CD4-positive, alpha-beta T cell (primary cell): ENCODE measurements at places on chromosomes 2 and 18. TPM values are rescaled to one million over a fixed set of nuclear protein-coding genes. Genes with fewer than 3 reads are reported as not detected.

The BIN1 gene
- total RNA-seq: 98.8 TPM

The CDCA7 gene
- 1.6 TPM for total RNA-seq

- no peaks in the 10 kb centered on the region for H3K27me3 ChIP-seq
- peaks cover 2% of the 10 kb centered on the region for H3K4me1 ChIP-seq
- no peak overlapping the region for H3K27ac ChIP-seq
- peaks cover 15% of the 10 kb centered on the region for H3K36me3 ChIP-seq
- H3K4me3 ChIP-seq: no peak overlapping the region
These were observed 41.9 kb downstream of the BABAM2 start for GRCh38 chr2:27932396-27932795.

- H3K36me3 ChIP-seq: no peaks in the 10 kb centered on the region
- H3K4me1 ChIP-seq: peaks cover 11% of the 10 kb centered on the region
- peaks cover 84% of the 10 kb centered on the region for H3K27me3 ChIP-seq
- DNase-seq: no peak
These were observed 1.8 kb upstream of the HOXD4 start for GRCh38 chr2:176149481-176149938.

The NYAP2 gene
- not detected for total RNA-seq

GRCh38 chr2:119679526-119679837 lies 481 bp downstream of the TMEM177 start:
- H3K4me3 ChIP-seq: peak overlapping the region; percentile 97
- H3K36me3 ChIP-seq: peaks cover 19% of the 10 kb centered on the region
- peak overlapping the region; percentile 67 for H3K27ac ChIP-seq
- H3K4me1 ChIP-seq: peaks cover 27% of the 10 kb centered on the region
- DNase-seq: no peak

DNA sequence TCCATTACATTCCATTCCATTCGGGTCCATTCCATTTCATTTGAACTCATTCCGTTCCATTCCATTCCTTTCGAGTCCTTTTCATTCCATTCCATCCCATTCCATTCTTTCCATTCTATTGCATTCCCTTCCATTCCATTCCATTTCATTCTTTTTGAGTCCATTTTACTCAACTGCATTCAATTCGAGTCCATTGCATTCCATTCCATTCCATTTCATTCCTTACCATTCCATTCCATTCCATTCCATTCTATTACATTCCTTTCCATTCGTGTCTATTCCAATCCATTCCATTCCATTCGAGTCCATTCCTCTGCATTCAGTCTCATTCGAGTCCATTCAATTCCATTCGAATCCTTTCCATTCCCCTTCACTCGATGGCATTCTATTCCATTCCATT lies 1128.8 kb downstream of the RPIA start:
- H3K36me3 ChIP-seq: no peaks in the 10 kb centered on the region
- DNase-seq: no peak
- H3K4me3 ChIP-seq: no peak overlapping the region
- no peak overlapping the region for H3K27ac ChIP-seq

DNA sequence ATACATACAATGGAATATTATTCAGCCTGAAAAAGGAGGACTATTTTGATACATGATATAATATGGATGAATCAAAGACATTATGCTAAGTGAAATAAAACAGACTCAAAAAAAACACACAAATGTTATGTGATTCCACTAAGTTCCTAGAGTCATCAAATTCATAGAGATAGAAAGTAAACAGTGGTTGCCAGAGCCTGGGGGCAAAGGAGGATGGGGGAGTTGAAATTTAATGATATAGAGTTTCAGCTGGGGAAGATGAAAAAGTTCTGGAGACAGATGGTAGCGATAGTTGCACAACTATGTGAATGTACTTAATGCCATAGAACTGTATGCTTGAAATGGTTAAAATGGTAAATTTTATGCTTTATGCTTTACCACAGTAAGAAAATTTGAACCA lies 119.7 kb downstream of the METTL4 start:
- no peaks in the 10 kb centered on the region for H3K36me3 ChIP-seq
- H3K4me1 ChIP-seq: no peaks in the 10 kb centered on the region
- no peak overlapping the region for H3K4me3 ChIP-seq
- H3K27me3 ChIP-seq: no peaks in the 10 kb centered on the region
- no peak overlapping the region for H3K27ac ChIP-seq
- DNase-seq: no peak

DNA sequence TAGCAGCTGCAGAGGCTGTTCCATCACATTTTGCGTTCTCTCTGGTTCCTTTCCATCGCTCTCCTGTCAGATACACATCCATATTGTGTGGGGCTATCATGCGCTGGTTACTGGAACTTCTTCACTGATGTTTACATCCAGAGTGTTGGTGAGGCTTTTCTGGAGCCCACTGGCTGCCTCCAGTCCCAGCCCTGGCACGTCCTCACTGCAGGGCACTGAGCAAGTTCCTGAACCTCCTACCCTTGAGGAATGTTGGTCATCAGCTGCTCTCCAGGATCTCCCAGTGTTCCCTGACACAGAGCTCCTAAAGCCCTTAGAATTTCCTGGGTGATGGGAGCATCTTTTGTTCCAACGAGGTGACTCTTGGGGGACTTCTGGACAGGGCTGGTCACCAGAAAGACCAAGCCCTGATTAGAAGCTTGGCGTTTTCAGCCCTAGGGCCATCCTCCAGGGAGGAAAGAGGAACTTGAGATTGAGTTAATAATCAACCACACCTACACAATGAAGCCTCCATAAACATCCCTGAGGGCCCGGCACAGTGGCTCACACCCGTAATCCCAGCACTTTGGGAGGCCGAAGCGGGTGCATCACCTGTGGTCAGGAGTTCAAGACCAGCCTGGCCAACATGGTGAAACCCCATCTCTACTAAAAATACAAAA lies 81.3 kb downstream of the TFCP2L1 start:
- no peaks in the 10 kb centered on the region for H3K4me1 ChIP-seq
- no peak overlapping the region for H3K4me3 ChIP-seq
- H3K36me3 ChIP-seq: no peaks in the 10 kb centered on the region
- DNase-seq: no peak
- no peak overlapping the region for H3K27ac ChIP-seq
- H3K27me3 ChIP-seq: no peaks in the 10 kb centered on the region

DNA sequence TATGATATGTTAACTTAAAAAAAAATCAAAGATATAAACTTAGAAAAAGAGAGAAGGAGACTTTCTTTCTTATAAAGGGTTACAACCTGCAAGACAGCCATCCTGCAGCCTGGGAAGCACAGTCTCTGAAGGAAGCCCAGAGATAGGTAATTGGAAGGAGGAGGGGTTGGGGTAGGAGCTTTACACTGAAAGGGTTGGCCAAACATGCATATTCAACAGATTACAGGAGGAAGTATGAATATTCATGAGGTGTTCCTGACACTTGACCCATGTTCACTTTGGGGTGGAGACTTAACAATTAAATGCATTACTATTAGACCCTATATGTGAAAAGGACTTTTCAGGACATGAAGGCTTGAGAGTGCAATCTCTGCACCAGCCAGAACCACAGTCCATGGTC lies 71.7 kb upstream of the CDH2 start:
- DNase-seq: no peak
- H3K4me3 ChIP-seq: no peak overlapping the region
- no peaks in the 10 kb centered on the region for H3K27me3 ChIP-seq
- H3K4me1 ChIP-seq: no peaks in the 10 kb centered on the region
- no peak overlapping the region for H3K27ac ChIP-seq

GRCh38 chr2:132463719-132464118 lies 47.1 kb downstream of the GPR39 start:
- H3K4me3 ChIP-seq: no peak overlapping the region
- DNase-seq: no peak
- H3K27ac ChIP-seq: no peak overlapping the region
- no peaks in the 10 kb centered on the region for H3K4me1 ChIP-seq

- no peak for DNase-seq
- no peaks in the 10 kb centered on the region for H3K27me3 ChIP-seq
- H3K36me3 ChIP-seq: no peaks in the 10 kb centered on the region
- no peaks in the 10 kb centered on the region for H3K4me1 ChIP-seq
- no peak overlapping the region for H3K27ac ChIP-seq
- H3K4me3 ChIP-seq: no peak overlapping the region
These were observed 354.4 kb upstream of the CDH19 start for GRCh38 chr18:66958309-66958708.

- peaks cover 19% of the 10 kb centered on the region for H3K27me3 ChIP-seq
- no peak for DNase-seq
- no peak within 1 kb of the TSS for H3K27ac ChIP-seq
- no peak within 1 kb of the TSS for H3K4me3 ChIP-seq
These were observed at the start of gene DSC3 for GRCh38 chr18:31042406-31043181. Gene DSC3 (minus strand): TSS chr18:31042742. CDS start chr18:31042660, 82 bp downstream.

DNA sequence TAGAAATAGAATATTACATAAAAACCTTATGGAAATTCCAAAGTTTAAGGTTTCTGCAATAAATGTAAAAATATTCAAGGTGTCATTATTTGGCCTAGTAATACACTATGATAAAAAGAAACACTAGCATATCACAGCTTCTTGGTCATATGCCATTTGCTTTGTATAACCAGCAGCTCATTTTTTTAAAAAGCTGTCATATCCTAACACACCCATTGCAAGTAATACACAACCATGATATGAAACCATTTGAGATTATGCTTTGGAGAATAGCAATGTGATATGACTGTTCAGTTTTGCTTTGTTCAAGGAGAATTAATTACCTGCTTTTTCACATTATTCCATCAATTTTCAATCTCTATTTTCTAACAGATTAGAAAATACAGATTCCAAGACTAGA lies 149.0 kb downstream of the IKZF2 start:
- no peaks in the 10 kb centered on the region for H3K4me1 ChIP-seq
- H3K27me3 ChIP-seq: no peaks in the 10 kb centered on the region
- H3K4me3 ChIP-seq: no peak overlapping the region
- no peak overlapping the region for H3K27ac ChIP-seq
- no peak for DNase-seq

GRCh38 chr2:234444893-234445292 lies 52.0 kb downstream of the ARL4C start:
- DNase-seq: no peak
- peaks cover 72% of the 10 kb centered on the region for H3K4me1 ChIP-seq
- H3K27me3 ChIP-seq: no peaks in the 10 kb centered on the region
- H3K27ac ChIP-seq: peak overlapping the region; percentile 61
- peaks cover 2% of the 10 kb centered on the region for H3K36me3 ChIP-seq

- no peaks in the 10 kb centered on the region for H3K36me3 ChIP-seq
- H3K4me3 ChIP-seq: no peak overlapping the region
- peaks cover 11% of the 10 kb centered on the region for H3K27me3 ChIP-seq
- no peak for DNase-seq
These were observed 2.1 kb downstream of the RRM2 start for GRCh38 chr2:10124538-10125045.

DNA sequence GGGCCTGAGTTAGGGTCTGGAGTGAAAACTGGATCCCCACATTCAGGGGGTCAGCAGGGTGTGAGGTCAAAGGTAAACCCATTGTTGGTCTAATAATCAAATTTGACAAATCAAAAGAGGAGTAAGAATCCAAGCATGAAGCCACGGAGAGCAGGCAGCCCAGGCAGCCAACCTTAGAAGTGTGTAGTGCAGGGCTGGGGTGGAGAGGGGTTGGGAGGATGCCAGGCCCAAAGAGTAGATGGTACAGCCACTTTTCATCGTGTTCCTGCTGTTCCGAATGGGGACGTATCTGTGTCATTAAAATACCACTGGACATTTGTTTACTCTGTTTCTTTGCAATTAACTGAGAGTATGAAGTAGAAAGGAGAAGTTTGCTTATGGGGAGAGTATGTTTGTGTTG lies 16.5 kb upstream of the SPTBN1 start:
- no peaks in the 10 kb centered on the region for H3K36me3 ChIP-seq
- DNase-seq: no peak
- H3K4me1 ChIP-seq: no peaks in the 10 kb centered on the region
- no peak overlapping the region for H3K27ac ChIP-seq

GRCh38 chr2:105950521-105951383 lies 206.0 kb downstream of the NCK2 start:
- no peaks in the 10 kb centered on the region for H3K36me3 ChIP-seq
- peaks cover 43% of the 10 kb centered on the region for H3K4me1 ChIP-seq
- no peak overlapping the region for H3K4me3 ChIP-seq
- DNase-seq: no peak
- no peak overlapping the region for H3K27ac ChIP-seq

GRCh38 chr2:139170406-139170805 lies 390.2 kb upstream of the NXPH2 start:
- H3K36me3 ChIP-seq: no peaks in the 10 kb centered on the region
- H3K4me3 ChIP-seq: no peak overlapping the region
- no peak overlapping the region for H3K27ac ChIP-seq
- no peaks in the 10 kb centered on the region for H3K27me3 ChIP-seq
- no peak for DNase-seq

DNA sequence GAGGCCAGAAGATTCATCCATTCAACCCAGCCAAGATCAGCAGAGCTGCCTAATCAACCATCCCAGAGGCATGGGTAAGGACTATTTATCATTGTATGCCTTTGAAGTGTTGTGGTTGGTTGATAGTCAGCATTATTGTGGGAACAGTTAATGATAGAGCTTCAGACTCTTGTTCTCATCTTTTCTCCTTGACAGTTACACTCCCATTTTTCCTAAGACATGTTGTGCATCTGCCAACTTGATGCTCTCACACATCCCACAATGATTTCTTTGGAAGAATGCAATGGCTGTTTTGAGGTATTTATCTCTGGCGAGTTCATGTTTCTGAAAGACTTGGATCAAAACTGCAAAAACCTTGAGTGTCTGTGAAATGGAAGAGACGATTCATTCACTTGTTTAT lies 55.4 kb downstream of the FASTKD2 start:
- H3K36me3 ChIP-seq: no peaks in the 10 kb centered on the region
- no peak overlapping the region for H3K27ac ChIP-seq
- H3K4me3 ChIP-seq: no peak overlapping the region
- DNase-seq: no peak
- no peaks in the 10 kb centered on the region for H3K4me1 ChIP-seq
- no peaks in the 10 kb centered on the region for H3K27me3 ChIP-seq

DNA sequence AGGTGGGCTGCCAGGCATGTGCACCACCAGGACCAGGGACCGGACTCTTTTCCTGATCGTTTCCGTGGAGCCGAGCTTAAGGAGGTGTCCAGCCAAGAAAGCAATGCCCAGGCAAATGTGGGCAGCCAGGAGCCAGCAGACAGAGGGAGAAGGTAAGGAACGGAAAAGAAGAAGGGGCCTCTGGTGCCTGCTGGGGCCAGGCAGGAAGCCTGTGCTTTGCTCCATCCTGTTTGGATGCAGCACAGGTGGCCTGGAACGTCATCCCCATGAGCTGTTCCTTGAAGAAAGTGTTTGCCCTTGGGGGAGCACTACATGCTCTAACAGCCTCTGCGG lies 33.9 kb downstream of the CNGA3 start:
- H3K27ac ChIP-seq: no peak overlapping the region
- H3K4me3 ChIP-seq: no peak overlapping the region
- no peaks in the 10 kb centered on the region for H3K36me3 ChIP-seq
- no peak for DNase-seq
- peaks cover 3% of the 10 kb centered on the region for H3K4me1 ChIP-seq

- H3K4me3 ChIP-seq: no peak overlapping the region
- H3K27me3 ChIP-seq: no peaks in the 10 kb centered on the region
- H3K27ac ChIP-seq: no peak overlapping the region
These were observed 547.4 kb upstream of the ID2 start for GRCh38 chr2:8134473-8134932.

The CENPA gene
- total RNA-seq: 1.1 TPM

GRCh38 chr2:70160545-70160944 lies 30.3 kb downstream of the C2orf42 start:
- no peak for DNase-seq
- no peaks in the 10 kb centered on the region for H3K27me3 ChIP-seq
- peaks cover 47% of the 10 kb centered on the region for H3K36me3 ChIP-seq
- H3K4me3 ChIP-seq: no peak overlapping the region
- H3K4me1 ChIP-seq: peaks cover 3% of the 10 kb centered on the region
- no peak overlapping the region for H3K27ac ChIP-seq
